Pons (tissue), 1 donor: ENCODE measurements at places on chromosomes 12 and 14.

GRCh38 chr12:56362130-56363059 is at the start of gene APOF:
Gene APOF (minus strand): TSS chr12:56362857. CDS start chr12:56362745, 112 bp downstream.
- no peak for DNase-seq

DNA sequence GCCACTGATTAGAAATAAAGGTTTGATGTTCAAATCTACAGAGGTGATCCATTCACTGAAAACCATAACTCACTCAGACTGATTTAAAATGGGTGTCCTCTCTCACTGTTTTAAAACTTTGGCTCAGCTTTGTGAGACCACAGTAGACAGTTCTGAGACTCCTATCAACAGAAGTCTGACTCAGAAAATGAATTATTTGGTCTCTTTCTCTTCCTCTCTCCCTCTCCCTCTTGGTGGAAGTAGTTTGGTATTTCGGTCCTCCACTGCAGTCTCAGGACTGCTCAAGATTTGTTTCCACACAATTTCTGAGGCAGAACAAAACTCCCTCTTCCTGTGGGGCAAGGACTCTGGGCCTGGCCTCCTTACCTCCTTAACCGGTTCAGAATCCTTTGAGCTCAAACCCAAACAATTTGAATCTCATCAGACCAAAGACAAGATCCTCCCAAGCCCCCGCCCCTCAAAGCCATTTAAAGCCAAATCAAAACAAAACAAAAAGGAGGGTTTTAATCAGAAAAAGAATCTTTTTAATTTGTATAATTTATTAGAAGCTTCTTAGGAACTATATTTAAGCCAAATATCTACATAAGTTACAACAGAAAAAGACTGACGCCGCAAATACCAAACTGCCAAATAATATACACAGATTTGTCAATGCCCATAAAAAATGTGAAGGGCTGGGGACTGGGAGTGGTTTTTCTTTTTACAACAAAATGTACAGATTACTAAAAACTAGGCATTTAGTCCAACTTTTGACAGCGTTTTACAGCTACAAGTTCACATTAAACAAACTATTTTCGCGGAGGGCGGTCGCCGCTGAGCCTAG is 3.9 kb downstream of the NKX2-1 start:
- no peak for DNase-seq

GRCh38 chr12:81815611-81816010 is 56.5 kb upstream of the PPFIA2 start:
- DNase-seq, result no peak

DNA sequence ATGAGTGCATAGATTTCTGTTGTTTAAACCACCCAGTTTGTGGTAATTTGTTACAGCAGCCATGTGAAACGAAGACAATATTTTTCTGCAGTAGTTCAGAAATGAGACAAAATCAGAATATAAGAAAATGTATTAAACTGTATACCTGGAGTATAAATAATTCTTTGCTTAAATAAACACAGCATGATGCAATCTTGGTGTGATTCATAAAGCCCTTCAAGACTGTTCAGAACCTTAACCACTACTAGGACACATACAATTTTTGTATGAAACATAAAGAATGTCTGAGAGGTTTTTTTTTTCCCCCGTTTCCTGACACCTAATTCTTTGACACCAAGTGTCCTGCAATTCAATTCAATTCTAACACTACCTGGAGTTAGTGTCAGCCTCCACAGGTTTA is 10.5 kb downstream of the C12orf75 start:
- no peak for DNase-seq

GRCh38 chr12:62860020-62860419 is 74.9 kb downstream of the PPM1H start:
- no peak for DNase-seq

GRCh38 chr14:51454351-51454750 is 197.4 kb upstream of the FRMD6 start:
- no peak for DNase-seq

DNA sequence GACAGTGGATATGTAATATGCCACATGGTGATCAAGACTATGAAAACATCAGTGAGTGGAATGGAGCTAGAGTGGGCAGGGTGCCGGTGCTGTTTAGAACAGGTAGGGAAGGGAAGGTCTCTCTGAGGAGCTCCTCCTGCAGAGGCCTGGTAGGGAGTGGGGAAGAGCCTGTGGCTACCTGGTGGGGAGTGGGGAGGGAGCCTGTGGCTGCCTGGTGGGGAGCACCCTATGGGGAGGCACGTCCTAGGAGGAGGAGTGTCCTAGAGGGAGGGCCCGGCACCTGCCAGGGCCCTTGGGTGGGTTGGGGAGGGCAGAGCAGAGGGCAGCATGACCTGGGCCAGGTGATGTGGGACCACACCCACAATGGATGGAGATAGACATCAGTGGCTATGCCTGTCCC is 122.6 kb downstream of the ADGRD1 start:
- DNase-seq, result no peak

DNA sequence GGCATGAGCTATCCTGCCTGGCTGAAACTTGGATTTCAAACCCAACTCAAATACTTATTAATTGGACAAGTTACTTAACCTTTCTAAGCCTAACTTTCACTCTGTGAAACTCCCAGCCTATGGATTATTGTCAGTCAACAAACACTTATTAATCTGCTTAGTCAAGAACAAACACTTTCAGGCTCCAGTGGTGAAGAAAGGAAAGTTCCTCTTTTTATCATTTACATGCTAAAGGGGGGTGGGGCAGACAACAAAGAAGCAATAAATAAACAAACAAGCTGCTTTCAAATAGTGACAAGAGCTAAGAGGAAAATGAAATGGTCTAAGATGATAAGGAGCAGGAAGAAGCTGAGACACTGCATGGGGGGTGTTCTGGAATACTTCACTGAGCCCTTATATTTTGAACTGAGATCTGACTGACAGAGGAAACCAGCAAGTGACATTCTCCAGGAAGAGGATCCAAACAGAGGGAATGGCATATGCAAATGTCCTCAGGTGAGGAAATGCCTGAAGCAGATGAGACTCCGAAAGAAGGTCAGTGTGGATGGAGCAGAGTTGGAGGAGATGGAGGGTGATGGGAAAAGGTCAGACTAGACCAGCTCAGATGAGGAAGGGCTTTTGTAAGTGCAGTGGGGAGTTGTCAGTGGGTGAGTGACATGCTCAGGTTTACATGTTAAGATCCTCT is 259.6 kb downstream of the ITPR2 start:
- DNase-seq, result no peak

DNA sequence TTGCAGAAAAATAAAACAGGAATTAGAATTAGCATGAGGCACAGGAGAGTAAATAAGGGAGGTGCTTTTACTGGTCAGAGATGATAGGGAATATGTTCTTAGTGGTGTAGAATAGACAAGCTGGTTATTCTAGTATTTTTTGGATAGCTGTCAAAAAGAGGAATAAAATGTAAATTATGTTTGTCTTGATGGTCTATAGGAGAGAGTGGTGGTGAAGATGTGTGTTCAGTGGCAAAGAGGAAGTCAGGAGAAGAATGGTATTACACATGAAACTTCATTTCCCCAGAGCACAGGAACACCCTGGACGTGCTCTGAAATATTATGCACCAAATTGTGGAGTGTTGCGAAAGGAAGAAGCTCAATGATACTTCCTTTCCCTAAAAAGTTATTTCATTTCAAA is 27.8 kb downstream of the MUCL1 start:
- no peak for DNase-seq

- DNase-seq, result no peak
These were observed 134.2 kb downstream of the NTF3 start for GRCh38 chr12:5565933-5566599.

- peak; percentile 80 for DNase-seq
These were observed 593 bp downstream of the CFL2 start for GRCh38 chr14:34713681-34714319.

GRCh38 chr14:22573804-22574203 is 15.2 kb downstream of the DAD1 start:
- DNase-seq, result no peak

GRCh38 chr12:9721394-9722092 is 11.4 kb downstream of the CLECL1 start:
- peak; percentile 63 for DNase-seq

GRCh38 chr12:12405882-12406281 is 49.0 kb downstream of the BORCS5 start:
- peak; percentile 87 for DNase-seq
